ENCODE measurements at places on chromosomes 6 and 20.

DNA sequence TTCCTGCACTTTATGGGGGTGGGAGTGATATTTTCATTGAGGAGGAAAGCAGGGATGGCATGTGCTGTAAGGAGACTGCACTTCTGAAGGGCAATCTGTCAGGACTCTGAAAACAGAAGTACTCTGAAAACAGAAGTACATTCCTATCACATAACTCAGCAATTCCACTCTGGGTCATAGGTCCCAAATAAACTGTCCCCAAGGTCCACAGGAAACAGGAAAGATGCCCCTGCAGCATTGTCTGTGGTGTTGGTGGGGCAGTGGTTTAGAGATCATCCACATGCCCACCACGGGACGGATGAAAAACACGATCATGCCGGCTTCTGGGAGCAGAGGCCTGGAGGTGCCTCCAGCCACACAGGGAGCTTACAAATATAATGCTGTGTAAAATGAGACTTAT is 150.3 kb downstream of the OTOR start:
- no peak for DNase-seq

DNA sequence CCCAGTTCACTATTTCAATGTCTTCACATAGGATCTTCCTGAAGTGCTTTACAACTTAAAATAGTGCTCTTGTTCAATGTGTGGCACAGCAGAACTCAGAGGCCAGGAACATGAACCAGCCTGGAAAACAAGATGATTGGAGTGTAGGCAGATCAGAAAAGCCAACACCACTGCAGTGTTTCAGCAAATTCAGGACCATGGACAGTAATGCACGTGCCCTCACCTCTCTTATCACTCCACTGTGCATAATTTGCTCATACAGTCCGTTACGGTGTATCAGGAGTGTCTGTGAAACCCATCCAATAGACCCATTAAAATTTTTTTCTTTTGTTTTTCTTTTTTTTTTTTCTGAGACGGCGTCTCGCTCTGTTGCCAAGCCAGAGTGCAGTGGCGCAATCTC is 27.6 kb upstream of the HACE1 start:
- no peak for DNase-seq

GRCh38 chr6:30844118-30844535 is 40.2 kb upstream of the DDR1 start:
- DNase-seq, result no peak

DNA sequence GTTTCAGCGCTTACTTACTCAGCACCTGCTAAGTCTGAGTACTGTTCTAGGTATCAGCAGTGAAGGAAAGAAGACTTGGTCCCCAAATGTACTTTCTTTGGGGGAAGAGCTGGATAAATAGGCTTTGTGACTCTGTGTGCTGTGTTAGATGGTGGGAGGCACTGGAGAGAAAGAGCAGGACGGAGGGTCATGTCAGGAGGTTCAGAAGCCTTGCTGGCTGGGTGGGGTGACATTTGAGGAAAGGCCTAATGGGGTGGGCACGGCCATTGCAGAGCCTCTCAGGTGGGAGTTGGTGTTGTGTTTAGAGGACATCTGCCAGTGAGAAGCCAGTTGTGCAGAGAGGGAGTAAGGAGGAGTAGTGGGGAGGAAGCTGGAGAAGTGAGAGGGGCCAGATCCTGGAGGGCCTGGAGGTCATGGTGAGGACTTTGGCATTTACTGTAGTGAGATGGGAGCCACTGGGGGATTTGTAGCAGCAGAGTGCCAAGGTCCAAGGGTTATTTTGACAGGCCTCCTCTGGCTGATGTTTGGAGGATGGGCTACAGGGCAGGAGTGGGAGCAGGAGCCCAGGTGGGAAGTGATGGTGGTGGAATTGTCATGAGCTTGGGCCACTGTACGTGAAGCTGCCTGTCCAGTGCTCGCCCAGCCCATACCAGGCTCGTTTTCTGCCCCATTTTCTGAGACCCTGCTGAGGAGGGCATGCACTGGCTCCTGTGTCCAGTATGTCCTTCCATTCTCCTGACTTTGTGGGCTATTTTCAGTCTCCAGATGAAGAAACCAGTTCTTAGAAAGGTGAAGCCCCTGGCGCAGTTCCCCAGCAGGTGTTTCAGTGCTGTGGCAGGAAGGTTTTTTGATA is 886 bp downstream of the SDCBP2 start:
- DNase-seq, result no peak

- no peak for DNase-seq
These were observed 10.4 kb downstream of the E2F3 start for GRCh38 chr6:20411953-20412681.

- no peak for DNase-seq
These were observed 746.8 kb downstream of the CBLN4 start for GRCh38 chr20:55258559-55258958.

DNA sequence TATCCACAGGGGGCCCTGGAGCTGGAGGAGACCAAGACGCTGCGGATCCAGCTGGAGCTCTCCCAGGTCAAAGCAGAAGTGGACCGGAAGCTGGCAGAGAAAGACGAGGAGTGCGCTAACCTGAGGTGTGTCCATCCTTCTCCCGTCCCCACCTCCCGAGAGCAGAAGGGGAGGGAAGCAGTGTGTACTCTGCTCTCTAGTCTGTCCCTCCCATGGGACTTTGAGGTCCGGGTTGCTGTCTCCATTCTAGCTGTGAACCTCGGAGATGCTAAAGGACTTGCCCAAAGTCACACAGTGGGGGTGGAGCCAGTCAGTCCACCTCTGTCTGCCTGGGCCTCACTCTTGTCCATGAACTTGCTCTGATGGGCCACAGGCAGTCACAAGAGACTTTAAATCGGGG is 44.1 kb downstream of the MYH7B start:
- DNase-seq, result no peak

DNA sequence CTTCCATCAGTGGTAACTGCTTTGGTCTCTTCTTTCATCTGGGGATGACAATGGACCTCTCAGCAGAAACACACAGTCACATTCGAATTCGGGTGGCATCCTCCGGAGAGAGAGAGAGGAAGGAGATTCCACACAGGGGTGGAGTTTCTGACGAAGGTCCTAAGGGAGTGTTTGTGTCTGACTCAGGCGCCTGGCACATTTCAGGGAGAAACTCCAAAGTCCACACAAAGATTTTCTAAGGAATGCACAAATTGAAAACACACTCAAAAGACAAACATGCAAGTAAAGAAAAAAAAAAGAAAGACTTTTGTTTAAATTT is 6.1 kb downstream of the EDN1 start:
- no peak for DNase-seq

- DNase-seq, result no peak
These were observed 273.5 kb upstream of the RUNX2 start for GRCh38 chr6:45054610-45055009.

- no peak for DNase-seq
These were observed 23.1 kb downstream of the SPATA2 start for GRCh38 chr20:49892260-49892659.

GRCh38 chr6:134098276-134098675 is 45.9 kb upstream of the SLC2A12 start:
- DNase-seq, result no peak

GRCh38 chr6:144194293-144194810 is 44.0 kb downstream of the STX11 start:
- DNase-seq, result no peak

- DNase-seq, result no peak
These were observed 71.1 kb upstream of the THEMIS start for GRCh38 chr6:127971945-127972391.

DNA sequence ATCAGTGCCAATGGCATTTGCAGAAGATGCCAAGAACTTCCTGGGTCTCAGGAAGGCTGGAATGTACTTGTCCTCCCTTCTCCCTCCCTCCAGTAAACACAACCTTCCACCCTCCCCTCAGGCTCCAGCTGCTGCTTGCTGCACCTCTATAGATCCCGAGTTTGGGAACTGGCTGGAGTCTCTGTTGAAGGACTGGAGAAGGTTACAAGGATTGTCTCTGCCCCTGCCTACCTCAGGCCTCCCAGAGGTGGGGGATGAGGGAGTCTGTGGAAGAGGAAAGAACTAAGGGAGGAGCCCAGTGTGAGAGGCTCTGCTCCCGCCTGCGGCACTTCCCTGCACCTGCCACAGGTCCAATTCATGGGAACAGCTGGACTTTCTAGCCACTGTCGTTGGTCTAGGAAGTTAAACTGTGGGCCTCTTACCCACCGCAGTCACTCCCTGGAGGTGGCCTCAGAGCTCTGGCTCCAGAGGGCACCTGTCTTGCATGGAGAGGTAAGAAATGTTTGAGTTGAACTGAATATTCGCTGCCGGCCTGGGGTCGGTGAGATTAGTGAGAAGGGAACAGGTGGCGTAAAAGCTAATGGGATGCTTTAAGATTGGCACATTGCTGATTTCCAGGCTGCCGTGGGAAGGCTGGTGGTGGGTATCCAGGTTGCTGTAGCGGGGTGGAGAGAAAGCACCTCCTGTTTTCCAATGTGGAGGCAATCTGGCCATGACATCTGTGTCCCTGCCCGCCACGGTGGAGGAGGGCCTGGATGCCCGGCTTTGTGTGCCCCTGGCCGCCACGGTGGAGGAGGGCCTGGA is 54.3 kb downstream of the PPP1R14C start:
- no peak for DNase-seq

- DNase-seq, result no peak
These were observed 51.3 kb downstream of the GCLC start for GRCh38 chr6:53493635-53494025.

DNA sequence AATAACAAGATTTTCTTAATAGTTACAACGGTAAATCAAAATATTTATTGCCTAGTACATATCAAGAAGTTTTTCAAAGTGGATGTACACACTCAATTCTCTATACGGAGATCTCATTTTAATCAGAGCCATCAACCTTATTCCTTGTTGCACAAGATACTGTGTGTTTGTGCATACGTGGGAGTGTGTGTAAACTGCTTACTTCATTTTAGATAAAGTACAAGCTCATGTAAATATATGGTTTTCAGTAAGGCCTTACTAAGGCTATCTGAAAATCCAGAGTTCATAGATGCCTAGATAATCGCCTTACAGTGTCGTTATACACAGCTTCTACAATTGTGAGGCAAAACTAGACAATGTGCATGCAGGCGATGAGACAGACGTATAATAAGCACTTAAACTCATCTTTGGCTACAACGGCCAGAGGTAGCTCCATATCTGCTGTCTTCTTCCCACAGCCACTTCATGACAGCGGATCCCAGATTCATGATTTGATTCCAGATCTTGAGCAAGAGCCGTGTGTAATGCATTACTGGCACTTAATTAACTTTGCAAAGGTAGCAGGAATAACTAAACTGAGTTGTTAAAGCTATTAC is 2.5 kb downstream of the PERP start:
- DNase-seq, result no peak

- DNase-seq, result no peak
These were observed 12.8 kb upstream of the KHDRBS2 start for GRCh38 chr6:62298745-62299392.

GRCh38 chr6:5260661-5261544 is at the start of the genes FARS2 and LYRM4:
Gene FARS2 (plus strand): TSS chr6:5261513.
Gene LYRM4 (minus strand): TSS chr6:5260950. CDS start chr6:5260733, 217 bp downstream.
- DNase-seq, result peak; percentile 92

- no peak for DNase-seq
These were observed 32.2 kb upstream of the HEY2 start for GRCh38 chr6:125717120-125717731.

- no peak for DNase-seq
These were observed 974.0 kb upstream of the GJE1 start for GRCh38 chr6:141158740-141159139.

DNA sequence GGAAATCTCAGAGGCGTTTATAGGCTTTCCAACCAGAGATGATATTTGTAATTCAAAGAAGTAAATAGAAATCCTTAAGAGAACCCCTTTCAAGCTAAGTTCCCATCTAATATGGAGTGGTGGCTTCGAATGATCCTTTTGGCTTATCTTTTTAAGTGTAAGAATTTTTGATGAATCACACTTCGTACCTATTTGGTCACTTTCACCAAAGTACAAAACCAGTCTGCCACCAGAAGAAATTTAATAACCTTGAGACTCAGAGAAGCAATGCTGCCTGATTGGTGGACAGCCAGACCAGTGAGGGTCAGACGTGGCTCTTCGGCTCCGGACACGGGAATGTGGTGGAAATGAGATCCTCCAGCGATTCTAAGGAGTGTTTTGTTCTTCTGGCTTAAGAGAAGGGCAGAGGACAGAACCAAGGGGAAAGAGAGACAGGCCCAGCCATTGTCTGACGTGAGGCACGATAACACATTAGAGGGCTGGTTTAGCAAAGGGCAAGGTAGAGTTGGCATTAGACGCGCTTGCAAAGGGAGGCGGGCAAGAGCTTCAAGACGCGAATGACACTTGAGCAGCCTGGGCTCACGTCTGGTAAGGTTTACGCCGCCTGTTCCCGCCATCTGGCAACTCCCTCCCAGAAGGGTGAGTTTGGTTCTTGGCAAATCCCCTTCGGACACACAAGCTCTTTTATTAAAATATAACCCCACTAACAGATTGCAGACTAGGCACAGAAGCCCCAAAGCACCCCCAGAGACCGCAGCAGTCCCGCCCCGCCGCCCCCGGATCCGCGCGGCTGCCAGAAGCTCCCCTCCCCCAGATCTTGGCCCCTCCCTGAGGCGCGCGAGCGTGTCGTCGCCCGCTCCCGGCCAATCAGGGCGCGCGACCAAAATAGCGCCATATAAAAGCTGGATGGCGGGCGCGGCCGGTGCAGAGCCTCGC is 50.0 kb upstream of the EZR start:
- peak; percentile 97 for DNase-seq

- peak; percentile 46 for DNase-seq
These were observed 11.5 kb upstream of the TMC2 start for GRCh38 chr20:2524709-2525506.

- DNase-seq, result no peak
These were observed 89.9 kb upstream of the SYNDIG1 start for GRCh38 chr20:24379484-24379927.

GRCh38 chr6:50427267-50427666 is 286.1 kb upstream of the TFAP2D start:
- DNase-seq, result no peak
